HT1080 (cell line): ENCODE measurements at places on chromosomes 4 and X. TPM values are rescaled to one million over a fixed set of nuclear protein-coding genes. Genes with fewer than 3 reads are reported as not detected.

SPP1 gene
- total RNA-seq, result 30.6 and 37.1 TPM in 2 replicates

TEX11 gene
- total RNA-seq, result not detected in 2 replicates

TCP11X2 gene
- 0.10 TPM in 1 of 2 replicates, not detected in the other for total RNA-seq

PLAC1 gene
- 0.57 and 2.1 TPM in 2 replicates for total RNA-seq

GRCh38 chrX:143581240-143581639 lies 54.7 kb downstream of the SLITRK4 start:
- DNase-seq, result no peak

DNA sequence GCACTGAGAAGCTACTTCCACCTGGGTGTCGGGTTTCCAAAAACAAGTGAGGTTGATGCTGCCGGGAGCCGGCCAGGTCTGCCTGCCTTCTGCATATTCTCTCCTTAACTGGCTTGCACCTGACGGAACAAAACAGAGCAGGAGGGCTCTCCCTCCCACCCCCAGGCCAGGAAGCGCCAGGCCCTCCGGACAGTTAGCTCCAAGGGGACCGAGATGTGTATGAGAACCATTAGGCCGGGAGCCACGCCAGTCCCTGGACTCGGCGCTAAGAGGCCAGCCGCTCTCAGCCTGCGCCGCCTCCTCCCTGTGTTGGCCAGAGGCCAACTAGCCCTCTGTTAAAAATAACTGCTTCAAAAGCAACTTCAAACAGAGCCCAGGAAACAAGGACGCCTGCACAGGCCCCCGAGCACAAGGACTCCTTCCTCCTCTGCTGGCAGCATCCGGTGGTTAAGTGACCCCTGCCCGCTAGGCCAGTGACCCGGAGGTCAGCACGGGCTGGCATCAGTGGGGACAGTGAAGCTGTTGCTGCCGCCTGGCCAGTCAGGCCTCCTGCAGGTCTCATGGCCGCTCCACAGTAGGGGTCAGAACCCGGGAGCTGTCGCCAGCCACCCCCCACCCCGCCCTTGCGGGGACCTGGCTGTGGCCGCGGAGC lies 107.9 kb downstream of the ABLIM2 start:
- DNase-seq, result no peak

DNA sequence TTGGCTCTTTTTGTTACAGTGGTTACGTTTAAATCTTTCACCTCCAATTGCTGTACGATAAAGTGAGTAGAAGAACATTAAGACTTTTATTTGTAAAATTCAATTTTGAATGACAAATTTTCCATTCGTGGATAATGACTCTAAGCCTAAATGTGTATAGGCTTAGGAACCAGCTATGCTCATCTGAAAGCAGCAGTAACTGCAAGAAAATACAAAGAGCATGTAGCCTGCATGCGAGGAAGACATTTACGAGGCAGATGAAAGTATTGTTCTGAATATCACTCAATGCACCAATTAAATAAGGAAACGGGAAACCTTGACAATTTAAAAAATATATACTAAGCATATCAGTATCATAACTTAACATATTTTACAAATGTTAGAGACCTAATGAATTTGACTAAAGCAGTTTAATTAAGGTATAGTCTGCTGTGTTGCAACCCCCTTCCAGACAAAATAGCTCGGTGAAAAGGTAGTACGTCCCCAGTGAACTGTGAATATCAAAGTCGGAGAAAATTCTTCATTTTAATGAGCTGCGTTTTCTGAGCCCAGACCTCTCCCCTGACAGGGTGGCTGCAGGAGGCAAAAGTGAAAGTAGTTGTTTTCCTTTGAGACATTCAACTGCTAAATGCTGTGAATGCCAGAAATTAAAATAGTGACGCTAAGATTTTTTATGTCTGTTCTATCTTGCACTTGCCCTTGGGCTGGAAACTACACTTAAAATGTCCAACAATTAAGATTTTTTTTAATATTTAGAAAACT lies 1236.5 kb upstream of the TENM3 start:
- DNase-seq, result no peak

GRCh38 chrX:19303256-19303880 lies 40.4 kb upstream of the PDHA1 start:
- DNase-seq, result peak; percentile 37

GRCh38 chrX:111868726-111869638 lies 7.0 kb upstream of the TRPC5OS start:
- no peak for DNase-seq

GRCh38 chr4:108240366-108240765 lies 71.6 kb upstream of the LEF1 start:
- DNase-seq, result peak; percentile 37

- no peak for DNase-seq
Measured at GRCh38 chrX:47160781-47161180, 15.8 kb downstream of the RBM10 start.

- DNase-seq, result no peak
Measured at GRCh38 chrX:25198891-25199290, 183.1 kb upstream of the ARX start.

DNA sequence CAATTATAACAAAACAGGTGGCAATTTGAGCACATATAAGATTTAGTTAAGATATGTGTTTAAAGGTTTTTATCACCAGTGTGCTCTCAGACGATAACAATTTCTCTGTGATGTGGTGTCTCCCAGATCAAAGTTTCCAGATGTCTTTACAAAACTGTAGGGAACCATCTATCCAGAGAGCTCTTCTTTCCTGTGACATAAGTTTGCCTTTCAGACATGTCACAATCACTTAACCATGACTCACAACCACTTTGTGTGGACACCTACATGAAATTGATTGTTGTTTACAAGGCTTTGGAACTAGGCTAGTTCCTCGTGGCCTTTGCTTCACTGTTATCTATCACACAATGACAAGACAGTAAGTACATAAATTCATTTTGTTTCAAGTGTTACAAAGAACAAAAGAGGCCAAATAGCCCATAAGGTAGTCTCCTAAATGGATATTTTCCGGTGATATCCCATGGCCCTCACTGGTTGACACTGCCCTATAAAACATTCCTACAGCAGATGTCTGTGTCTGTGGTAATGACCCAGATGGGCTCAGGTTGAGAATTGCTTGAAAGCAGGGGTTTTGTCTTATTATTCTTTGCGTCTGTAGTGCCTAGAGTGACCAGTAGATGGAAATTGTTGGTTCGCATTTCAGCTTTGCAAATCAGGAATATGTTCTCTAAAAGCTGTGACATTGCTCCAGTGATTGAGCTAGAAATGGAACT lies 297.8 kb upstream of the FAM241A start:
- no peak for DNase-seq

GRCh38 chr4:169124661-169125060 lies 114.6 kb upstream of the CBR4 start:
- no peak for DNase-seq

DNA sequence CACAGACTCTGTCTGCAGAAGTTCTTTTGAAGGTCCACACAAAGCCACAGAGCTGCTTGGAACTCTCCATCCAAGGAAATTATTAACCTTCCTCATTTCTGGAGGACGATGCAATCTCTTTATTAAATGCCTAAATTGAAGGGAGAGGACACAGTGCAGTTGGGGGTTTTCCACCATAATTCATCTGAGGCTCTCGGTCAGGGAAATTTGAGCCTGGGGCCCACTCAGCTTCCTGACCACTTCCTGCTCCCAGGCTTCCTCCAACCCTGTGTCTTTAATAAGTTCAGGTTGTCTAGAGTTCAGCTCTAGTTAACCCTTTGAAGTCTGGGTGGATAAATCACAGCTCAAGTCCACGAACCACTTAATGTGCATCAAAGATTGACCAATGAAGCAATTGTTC lies 58.5 kb downstream of the PRPS1 start:
- peak; percentile 56 for DNase-seq
